ENCODE measurements at places on chromosomes 1 and 21.
A peak's percentile ranks its signal among the peaks of the same experiment; 100 is the strongest.

DNA sequence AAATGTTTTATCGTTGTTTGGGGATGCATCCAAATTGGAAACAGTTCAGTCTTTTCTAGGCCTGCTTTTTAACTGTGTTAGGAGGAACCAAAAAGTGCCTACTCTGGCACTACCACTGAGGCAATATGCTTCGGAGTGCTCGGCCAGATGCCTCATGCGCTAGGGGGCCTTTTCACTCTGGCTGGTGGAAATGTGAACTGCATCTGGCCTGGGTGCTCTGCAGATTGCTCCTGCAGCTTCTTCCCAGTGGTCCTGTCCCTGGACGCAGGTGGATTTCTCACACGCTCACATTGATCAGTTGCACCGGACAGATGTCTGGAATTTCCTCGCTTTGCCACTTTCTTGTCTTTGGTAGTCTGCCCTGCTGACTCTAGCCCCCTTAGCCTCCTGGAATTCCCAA is 330.2 kb upstream of the FMN2 start:
- peak; percentile 5 for DNase-seq

- peak; percentile 62 for DNase-seq
Observed at GRCh38 chr1:161198194-161198896, 509 bp downstream of the ADAMTS4 start.

DNA sequence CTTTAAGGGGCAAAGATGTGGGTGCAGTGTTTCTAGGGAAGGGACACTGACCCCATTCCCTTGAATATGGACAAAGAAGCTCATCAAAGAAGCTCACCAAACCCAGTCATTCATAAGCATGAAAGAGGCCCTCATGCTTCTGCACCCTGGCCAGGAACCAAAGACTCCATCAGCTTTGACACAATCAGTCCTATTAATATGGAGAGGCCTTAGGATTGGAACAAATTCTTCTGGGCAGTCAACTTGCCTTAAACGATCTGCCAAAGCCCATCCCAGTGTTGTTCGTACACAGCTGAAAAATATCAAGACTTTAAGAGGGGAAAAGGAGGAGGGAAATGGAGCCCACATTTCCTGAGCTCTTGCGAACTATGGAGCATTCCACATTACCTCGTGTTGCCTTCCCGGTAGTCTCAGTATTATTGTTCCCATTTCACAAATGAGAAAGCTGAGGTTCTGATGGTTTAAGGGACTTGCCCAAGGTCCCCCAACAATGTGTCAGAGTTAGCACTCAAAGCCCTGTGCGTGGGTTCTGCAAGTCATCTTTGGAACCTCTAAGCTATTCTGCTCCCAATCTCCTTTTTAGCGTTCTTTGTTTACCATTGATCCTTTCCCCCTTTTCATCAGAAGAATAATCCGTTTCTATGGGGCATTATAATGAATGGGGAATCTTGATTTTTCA is 161.9 kb downstream of the ZBTB18 start:
- no peak for DNase-seq

GRCh38 chr1:62891956-62892562 is 108.1 kb downstream of the ATG4C start:
- no peak for DNase-seq

DNA sequence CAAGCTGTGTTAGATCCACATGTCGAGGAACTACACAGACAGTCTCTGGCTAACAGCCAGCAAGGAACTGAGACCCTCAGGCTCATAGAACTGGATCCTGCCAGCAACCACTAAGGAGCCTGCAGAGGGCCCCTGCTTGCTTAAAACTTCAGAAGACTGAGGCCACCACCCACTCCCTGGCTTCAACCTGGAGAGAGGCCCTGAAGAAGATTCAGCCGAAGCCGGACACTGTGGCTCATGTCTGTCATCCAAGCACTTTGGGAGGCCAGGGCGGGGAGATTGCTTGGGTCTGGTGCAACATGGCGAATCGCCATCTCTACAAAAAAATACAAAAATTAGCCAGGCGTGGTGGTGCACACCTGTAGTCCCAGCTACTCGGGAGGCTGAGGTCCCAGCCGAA is 92.6 kb upstream of the TMPRSS2 start:
- no peak for DNase-seq

Data from SK-N-DZ (cell line).